Colonic mucosa (tissue), 4 donors: ENCODE measurements at places on chromosomes 13 and 19.
A peak's percentile ranks its signal among the peaks of the same experiment; 100 is the strongest.

GRCh38 chr19:47284324-47284899 is 9.7 kb downstream of the INAFM1 start:
- DNase-seq: peak; percentile 62

DNA sequence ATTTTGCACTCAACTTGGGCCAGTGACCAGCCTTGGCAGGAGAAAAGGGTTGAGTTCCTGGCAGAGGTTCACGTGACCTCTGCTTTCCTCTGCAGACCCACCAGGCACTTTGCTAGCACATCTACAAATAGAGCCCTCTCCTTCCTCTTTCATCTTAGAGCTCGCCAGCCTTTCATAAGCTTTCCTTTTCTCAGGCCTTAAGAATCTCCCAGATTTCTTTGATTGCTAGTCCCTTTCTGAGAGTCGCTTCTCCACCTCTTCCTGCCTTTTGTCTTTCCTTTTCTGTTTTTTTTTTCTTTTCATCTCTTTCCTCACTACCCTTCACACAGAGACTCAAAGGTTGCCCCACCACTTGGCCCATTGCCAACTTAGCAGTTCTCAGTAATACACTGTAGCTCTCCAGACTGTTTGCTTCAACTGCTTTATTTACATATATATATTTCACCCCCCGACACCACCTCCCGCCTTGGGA is 375.7 kb upstream of the SPRY2 start:
- no peak for DNase-seq

DNA sequence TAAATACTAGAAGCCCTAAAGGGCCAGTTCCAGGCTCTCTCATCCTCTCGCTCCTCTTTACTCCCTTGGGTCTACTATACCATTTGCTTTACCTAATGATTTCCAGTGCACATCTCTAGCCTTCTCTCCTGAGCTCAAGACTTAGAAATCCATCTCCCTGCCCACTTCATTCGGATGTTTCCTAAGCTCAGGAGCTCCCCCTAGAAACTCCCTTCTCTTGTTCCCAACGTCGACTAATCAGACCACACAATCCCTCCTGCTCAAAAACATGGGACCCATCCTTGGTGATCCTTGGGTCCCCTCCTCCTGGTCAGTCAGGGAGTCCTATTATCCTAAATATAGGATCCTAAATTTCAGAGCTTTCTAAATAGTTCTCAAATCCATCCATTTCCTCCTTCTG is 21.1 kb upstream of the STK24 start:
- DNase-seq: no peak

DNA sequence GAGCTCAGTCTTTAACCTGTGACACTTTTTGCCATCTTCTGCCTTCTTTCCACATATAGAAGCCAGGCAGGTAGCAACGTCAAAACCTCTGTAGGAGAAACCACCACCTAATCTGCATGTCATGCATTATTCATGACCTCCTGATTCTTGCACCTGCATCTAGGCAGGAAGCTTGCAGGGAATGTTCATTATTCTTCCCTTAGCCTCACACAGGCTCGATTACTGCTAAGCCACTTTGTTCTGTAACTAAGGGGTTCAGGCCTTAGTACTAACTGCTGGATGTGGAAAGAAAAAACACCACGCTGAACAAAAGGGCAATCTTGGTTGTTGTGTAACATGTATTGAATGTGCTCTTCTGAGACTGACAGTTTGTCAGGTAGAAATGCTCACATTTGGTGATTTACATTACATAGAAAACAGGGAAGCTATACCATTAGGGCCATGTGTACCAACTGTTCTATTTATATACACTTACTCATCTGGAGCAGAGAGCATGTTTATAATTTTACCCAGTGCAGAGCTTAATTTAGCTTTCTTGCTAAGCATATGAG is 366.9 kb downstream of the KLF12 start:
- DNase-seq: no peak

DNA sequence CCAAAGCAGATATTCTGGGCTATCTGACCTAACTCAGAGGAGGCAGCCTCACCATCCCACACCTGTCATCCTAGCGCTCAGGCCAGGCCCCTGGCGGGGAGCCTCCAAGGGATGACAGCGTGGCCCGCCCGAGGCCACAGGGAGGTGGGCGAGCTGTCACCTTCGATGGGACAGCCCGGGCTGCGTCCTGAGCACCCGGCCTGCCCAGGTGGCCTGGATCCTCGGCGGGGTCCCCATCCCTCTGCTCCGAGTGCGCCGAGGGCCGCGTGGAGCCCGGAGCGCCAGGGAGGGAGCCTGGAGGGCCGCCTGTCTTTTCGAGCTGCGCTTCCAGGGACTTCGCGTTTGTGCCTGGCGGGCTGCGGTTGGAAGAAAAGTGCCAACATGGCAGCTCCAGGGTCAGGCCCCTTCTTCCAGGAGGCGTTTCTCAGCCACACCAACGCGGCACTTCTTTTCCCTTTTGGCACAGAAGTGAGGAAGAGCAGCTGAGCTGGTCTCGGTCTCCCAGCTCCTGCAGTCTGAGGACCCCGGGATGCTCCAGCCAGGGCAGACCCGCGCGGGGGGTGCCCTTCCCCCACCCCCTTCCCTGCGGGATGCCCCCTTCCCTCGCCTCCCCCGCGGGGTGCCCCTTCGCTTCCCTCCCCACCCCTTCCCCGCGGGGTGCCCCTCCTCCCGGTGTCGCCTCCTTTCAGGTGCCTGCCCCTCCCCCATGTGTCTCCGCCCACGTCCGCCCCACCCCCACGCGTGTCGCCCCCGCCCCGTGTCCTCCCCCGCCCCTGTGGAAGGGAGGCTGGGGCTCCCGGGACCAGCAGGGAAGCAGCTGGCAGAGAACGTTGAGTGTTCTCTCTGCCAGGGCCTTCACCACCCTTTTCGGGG is 42.3 kb downstream of the GJA3 start:
- peak; percentile 78 for DNase-seq

DNA sequence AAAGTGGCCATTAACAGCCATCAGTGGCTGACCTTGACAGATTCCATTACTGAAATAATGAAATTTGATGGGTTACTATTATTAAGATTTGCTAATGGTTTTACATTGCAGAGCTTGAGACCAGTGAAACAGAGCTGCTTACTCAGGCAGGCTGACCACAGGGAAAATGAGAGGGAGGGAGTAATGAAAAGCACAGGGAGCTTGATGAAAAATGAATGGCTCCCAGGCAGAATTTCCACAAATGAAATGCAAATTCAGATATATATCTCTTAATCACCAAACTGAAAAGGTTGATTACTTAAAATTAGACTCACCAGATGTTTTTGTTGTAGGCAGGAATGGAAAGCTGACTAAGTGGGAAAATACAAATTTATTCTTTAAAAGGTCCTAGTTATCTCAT is 36.1 kb downstream of the HTR2A start:
- DNase-seq: no peak

GRCh38 chr19:18860725-18861124 is 29.0 kb downstream of the UPF1 start:
- peak; percentile 16 for DNase-seq

DNA sequence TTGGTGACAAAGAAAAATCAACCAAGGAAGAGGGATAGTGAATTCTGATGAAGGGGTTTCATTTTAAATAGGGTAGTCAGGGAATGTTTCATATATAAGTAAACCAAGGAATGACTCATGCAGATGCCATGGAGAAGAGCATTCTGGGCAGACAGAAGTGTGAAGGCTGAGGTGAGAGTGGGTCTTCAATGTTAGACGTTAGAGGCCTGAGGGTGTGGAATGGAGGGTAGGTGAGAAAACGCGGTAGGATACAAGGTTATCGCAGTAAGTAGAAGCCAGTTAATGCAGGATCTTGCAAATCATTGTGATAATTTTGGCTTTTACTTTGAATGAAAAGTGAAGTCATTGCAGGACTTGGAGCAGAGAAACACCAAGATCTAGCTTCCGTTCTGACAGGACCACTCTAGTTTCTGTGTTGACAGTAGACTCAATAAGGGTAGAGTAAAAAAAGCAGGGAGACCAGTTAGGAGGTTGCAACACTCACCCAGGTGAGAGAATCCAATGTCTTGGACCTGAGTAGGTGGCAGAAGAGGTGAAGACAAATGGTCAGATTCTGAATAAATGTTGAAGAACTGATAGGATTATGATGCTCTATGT is 225.2 kb upstream of the TMTC4 start:
- no peak for DNase-seq

- DNase-seq: no peak
These were observed 748.2 kb upstream of the SLITRK5 start for GRCh38 chr13:86922936-86923335.

GRCh38 chr13:30464496-30465342 is 1.0 kb downstream of the HMGB1 start:
- peak; percentile 77 for DNase-seq

DNA sequence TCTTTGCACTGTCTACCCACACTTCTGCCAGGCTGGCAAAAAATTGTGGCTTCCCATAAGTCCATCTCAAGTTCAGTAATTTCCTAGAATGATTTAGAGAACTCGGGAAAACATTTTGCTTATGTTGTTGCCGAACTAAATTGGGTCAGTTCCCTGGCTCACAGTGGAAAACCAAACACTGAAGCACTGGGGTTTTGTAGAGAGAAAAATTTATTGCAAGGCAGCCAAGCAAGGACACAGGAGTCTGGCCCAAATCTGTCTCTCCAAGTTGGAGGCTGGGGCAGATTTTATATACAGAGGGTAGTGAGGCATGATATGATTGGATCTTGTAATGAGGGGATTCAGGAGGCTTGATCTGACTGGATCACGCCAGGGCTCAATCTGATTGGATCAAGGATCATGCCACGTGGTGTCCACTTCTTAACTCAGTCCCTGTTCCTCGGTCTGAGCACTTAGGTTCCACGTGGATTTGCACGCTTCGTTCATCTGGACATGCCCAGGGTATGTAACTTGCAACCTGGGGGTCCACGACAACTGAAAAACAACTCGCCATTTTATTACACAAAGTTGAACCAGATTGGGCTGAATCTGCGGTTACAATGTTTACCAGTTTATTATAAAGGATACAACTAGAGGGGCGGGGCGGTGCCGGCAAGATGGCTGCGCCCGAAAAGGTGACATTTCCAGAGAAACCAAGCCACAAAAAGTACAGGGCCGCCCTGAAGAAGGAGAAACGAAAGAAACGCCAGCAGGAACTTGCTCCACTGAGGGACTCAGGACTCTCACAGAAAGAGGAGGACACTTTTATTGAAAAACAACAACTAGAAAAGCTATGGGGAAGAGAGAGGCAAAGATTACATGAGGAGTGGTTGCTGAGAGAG is 7.3 kb downstream of the CD209 start:
- DNase-seq: no peak

GRCh38 chr19:46748325-46749109 is 2.3 kb upstream of the STRN4 start:
- DNase-seq: peak; percentile 80

DNA sequence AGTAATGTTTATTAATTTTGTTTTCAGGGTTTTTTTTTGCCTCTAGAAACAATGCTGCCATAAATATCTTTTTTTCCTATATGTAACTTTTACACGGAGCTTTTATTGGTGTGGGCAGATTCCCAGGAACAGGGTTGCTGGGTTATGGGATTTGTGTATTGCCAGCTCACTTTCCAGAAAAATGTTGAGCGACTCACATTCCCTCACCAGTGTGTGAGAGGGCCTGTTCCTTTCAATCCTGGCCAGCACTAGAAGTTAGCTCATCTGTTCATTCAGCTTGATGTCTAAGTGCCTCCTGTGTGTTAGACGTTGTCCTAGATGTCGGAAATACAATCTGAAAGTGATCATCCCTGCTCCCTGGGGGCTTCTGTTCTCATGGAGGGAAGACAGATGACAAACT is 2.6 kb downstream of the ZNF71 start:
- no peak for DNase-seq

- DNase-seq: no peak
These were observed 139.1 kb upstream of the SERP2 start for GRCh38 chr13:44234566-44234965.

DNA sequence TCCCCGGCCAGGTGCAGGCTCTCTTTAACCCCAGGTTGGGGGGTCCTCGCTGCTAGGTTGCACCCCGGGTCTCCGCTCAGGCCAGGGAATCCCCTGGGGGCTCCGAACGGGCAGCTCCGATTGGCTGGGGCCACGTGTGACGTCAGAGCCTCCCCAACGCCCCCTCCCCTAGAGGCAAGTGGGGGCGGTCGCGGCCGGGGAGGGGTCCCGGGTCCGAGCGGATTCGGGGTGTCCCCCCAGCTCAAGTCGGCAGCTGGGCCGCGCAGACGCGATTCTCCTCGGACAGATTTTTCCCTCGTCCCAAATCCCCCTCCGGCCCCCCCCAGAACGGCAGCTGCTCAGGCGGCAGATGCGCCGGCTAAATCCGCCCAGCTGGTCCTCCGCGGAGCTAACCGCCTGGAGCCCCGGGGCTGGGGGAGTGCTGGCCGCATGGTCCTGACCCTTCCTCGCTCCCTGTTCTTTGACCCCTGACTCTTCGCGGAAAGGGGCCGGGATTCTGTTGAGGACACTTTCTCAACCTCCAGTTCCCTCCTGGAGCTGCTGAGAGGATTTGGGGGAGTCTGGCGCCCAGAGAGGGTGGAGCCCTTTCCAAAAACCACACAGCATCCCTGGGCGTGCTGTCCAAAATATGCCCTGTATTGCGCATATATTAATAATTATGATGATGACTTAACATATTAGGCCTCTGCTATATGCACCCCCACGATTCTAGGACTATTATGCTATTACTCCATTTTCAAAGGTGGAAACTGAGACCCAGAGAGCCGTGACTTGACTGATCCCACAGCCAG is 25.4 kb upstream of the SEMA6B start:
- no peak for DNase-seq

DNA sequence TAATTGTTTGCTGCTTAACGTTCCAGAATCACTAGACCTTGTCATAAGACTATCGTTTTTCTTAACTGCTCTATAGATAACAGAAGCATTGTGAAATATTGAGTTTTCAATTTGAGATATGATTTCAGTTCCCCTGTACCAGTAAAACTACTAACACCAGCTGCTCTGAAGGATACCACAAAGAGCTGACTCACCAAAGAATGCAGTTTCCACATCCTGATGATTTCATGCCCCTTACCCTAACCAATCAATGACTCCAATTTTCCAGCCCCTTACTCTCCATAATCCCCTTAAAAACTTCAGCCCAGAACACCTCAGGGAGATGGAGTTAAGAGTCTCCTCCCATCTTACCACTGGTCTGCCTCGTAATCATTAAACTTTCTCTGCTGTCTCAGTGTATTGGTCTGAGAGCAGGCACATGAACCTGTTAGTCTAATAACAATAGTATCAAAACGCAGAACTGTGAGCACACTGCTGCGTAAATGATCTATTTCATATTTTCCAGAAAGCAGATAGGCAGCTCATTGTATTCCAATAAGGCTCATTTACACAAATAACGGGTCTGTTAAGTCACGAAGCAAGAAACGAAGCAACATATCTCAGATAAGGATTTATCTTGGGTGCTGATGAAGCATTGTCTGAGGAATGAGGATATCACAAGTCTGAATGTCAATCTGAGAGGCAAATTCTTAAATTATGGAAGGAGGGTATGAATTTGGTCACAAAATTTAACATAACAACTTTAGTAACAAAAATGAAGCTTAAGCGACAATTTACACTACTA is 14.1 kb upstream of the CCNA1 start:
- no peak for DNase-seq
